CD8-positive, alpha-beta T cell (primary cell): ENCODE measurements at places on chromosomes 7 and 10.

GRCh38 chr7:74581916-74582440 is 75.5 kb upstream of the GTF2I start:
- DNase-seq: no peak

DNA sequence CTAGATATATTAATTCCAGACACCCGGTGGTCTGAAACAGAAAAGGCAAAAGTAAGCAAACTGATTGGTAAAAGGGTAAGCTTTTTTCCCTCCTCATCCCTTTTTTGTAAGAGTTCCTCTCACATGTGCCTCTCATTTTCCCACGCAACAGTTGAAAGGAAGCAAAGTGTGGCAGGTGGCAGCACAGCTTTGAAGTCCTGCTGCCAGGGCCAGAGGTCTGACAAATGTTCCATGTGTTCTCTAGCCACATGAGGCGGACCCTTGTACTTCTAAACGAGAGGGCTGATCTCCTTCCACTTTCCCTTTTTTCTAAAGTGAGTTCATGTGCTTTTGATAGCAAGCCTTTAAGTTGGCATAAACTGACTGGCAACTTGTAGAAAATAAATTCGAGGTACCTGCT is 217.5 kb downstream of the POLR1F start:
- no peak for DNase-seq

- DNase-seq: no peak
Observed at GRCh38 chr10:86945361-86946212, 11.8 kb downstream of the MMRN2 start.

GRCh38 chr7:120274482-120274881 is 1.5 kb downstream of the KCND2 start:
- DNase-seq: no peak

- no peak for DNase-seq
Observed at GRCh38 chr7:112806156-112806555, 16.0 kb upstream of the TMEM168 start.

DNA sequence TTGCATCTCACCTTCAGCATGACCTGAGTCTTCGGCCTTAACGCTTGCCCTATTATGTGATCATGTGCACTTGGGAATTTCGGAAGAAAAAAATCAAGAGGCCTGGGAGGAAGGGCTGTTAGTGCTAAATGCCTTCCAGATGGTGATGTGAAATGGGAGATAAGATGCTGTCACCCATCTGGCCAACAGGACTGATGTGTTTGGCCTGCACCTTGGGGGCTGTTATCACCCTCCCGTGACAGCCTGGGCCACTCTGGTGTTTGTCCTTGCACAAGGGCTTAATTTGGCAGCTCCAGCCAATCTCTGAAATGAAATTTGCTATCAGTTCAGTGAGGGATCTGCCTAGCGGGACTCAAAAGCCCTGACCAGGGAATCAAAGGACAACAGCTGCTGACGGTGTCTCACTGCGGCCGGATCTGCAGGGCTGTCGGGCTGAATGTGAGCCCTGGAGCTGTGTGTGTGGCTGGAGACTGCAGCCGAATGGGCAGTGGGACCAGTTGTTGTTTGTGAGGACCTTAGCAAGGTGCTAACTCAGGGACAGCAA is 131.4 kb upstream of the BTBD16 start:
- no peak for DNase-seq

DNA sequence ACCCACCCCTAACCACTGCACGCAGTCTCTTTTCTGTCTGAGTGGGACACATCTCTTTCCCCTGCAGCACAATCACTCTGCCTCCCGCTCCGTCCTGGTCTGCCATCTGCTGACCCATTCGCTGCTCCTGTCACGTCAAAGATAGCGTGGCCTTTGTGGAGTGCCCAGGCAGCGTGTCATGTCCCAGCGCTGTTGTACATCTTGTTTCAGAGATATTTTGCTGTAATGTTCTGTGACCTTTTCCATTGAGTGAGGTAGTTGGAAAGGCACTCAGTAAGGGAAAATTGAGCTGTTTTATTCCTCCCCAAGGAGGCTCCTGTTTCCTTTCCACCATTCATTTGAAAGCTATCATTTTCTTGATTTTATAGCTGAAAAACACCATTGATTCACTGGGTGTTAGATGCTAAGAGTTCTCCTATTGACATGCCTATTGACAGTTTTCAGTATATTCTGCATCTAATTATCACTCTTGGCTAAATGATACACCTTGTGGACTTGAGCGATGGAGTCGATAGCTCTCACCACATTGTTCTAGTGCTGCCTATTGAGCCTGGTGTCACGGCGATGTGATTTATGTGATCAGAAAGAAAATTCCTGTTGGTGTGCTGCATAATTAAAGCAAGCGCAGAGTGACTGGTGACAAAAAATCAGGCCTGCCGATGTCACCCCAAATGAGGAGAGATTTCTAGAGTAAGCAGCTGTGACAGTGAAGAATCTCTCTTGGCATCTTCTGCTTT is 372.6 kb downstream of the LRMDA start:
- no peak for DNase-seq

- no peak for DNase-seq
Observed at GRCh38 chr10:112382515-112383235, 8.8 kb downstream of the ACSL5 start.

- DNase-seq: no peak
Observed at GRCh38 chr10:88707429-88708155, 1.5 kb downstream of the LIPK start.

- no peak for DNase-seq
Observed at GRCh38 chr7:67438198-67438882, 441.7 kb downstream of the TYW1 start.
